ENCODE measurements at places on chromosomes 7 and 10. TPM values are rescaled to one million over a fixed set of nuclear protein-coding genes. Genes with fewer than 3 reads are reported as not detected.

Gene FAM20C
- total RNA-seq = 16.0 TPM

Gene SNCG
- total RNA-seq = 7.4 TPM

- H3K4me3 ChIP-seq = no peak overlapping the region
- H3K27ac ChIP-seq = no peak overlapping the region
Measured at GRCh38 chr7:1354661-1355567, 104.4 kb downstream of the MICALL2 start.

DNA sequence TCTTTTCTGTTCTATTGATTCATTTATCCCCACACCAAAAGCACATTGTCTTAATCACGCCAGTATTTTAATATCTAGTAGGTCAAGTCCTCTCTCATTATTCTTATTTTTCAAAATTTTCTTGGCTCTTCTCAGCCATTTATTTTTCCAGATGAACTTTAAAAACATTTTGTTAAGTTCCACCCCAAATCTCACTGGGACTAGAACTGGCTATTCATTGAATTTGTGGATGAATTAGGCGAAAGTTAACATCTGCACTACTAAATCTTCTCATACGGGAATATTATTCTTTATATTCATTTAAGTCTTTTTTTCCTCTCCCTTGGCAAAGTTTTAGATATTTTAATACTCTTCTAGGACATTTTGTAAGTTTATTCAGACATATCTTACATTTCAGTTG lies 295.2 kb upstream of the MGMT start:
- DNase-seq = no peak
- no peak overlapping the region for H3K27ac ChIP-seq
- no peaks in the 10 kb centered on the region for H3K27me3 ChIP-seq
- no peak overlapping the region for H3K4me3 ChIP-seq
- no peaks in the 10 kb centered on the region for H3K4me1 ChIP-seq

DNA sequence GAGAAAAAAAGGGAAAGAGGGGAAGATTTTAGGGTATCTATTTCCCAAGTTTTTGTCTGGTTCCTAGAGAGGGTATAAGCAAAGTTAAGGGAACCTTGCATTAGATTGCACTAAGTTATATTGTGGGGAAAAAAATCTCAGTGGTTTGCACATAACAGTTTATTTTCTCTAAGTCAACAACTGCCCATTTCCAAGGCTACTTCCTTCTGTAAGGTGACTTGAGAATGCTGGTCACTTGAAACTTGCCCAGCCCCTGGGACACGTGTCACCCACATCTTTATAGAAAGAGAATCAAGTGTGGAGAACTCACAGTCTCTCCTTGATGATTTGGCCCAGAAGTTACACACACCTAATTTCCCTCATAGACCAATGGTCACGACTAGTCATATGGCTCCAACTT lies 488.6 kb upstream of the PODXL start:
- H3K4me1 ChIP-seq = no peaks in the 10 kb centered on the region
- H3K36me3 ChIP-seq = no peaks in the 10 kb centered on the region
- no peak overlapping the region for H3K4me3 ChIP-seq
- no peaks in the 10 kb centered on the region for H3K27me3 ChIP-seq
- no peak for DNase-seq
- no peak overlapping the region for H3K27ac ChIP-seq

GRCh38 chr10:96712662-96713271 lies 7.5 kb downstream of the PIK3AP1 start:
- no peaks in the 10 kb centered on the region for H3K4me1 ChIP-seq
- H3K27me3 ChIP-seq = no peaks in the 10 kb centered on the region
- no peak for DNase-seq
- no peaks in the 10 kb centered on the region for H3K36me3 ChIP-seq
- H3K27ac ChIP-seq = no peak overlapping the region

GRCh38 chr10:59870152-59870551 lies 36.2 kb downstream of the CCDC6 start:
- DNase-seq = no peak
- no peaks in the 10 kb centered on the region for H3K27me3 ChIP-seq
- H3K4me1 ChIP-seq = peaks cover 36% of the 10 kb centered on the region
- peak overlapping the region; percentile 7 for H3K27ac ChIP-seq
- no peaks in the 10 kb centered on the region for H3K36me3 ChIP-seq

- DNase-seq = no peak
- no peaks in the 10 kb centered on the region for H3K36me3 ChIP-seq
- H3K27me3 ChIP-seq = no peaks in the 10 kb centered on the region
- peaks cover 13% of the 10 kb centered on the region for H3K4me1 ChIP-seq
- peak overlapping the region; percentile 88 for H3K27ac ChIP-seq
Measured at GRCh38 chr10:122307669-122308416, 36.7 kb downstream of the BTBD16 start.

- H3K36me3 ChIP-seq = peaks cover 23% of the 10 kb centered on the region
- no peaks in the 10 kb centered on the region for H3K27me3 ChIP-seq
- H3K4me3 ChIP-seq = no peak overlapping the region
- DNase-seq = no peak
- no peak overlapping the region for H3K27ac ChIP-seq
Measured at GRCh38 chr7:223118-223800, 30.9 kb downstream of the FAM20C start.

DNA sequence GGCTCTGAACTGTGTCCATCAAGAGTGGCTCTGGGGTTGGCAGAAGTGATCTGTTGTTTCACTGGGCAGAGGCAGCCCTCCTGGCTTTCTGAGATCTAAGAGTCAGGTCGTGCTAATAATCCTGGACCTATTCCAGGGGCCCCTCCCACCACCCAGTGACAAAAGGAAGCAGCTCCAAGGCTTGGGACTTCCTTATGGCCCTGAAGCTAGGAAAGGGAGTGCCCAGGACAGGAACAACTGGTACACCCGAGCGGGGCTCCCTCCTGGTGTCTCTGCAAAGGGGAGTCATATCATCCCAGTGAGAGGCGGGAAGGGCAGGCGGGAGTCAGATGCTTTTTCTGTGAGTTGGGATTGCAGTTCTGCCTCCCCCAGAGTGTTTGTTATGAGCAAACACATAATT lies 32.3 kb downstream of the RPS24 start:
- no peaks in the 10 kb centered on the region for H3K27me3 ChIP-seq
- H3K4me1 ChIP-seq = no peaks in the 10 kb centered on the region
- H3K36me3 ChIP-seq = no peaks in the 10 kb centered on the region
- DNase-seq = no peak
